ENCODE measurements at places on chromosomes 5 and 9.

GRCh38 chr5:96648023-96648422, 14.2 kb upstream of the CAST start:
- DNase-seq, result no peak

DNA sequence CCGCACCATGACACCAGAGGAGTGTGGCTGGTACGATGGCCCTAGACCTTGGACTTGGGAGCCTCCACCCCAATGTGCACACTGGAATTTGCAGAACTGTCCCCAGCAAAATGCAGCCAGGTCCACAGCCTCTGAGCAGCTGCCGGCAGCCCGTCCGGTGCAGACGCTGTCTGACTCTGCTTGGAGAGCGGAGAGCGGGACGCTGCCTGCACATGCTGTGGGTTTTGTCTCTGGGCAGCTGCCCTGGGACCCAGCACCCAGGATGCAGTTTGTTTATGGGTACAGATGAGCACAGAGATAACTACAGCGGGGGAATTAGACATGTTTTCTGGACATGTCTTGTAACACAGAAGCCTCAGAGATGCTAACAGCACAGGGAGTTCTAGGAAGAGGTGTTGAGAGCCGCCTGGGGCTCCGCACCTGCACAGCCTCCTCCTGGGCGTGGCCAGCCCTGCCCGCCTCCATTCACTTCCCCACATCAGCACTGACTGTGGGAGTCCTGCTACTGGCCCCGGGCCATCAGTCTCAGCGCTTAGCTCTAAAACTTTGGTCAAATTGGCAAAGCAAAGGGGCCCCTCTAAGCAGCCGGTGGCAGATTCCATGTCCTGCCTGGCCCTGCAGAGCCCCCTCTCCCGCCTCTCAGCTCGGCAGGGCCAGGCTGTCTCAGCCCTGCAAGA, 159.6 kb downstream of the IRX2 start:
- no peak for DNase-seq

DNA sequence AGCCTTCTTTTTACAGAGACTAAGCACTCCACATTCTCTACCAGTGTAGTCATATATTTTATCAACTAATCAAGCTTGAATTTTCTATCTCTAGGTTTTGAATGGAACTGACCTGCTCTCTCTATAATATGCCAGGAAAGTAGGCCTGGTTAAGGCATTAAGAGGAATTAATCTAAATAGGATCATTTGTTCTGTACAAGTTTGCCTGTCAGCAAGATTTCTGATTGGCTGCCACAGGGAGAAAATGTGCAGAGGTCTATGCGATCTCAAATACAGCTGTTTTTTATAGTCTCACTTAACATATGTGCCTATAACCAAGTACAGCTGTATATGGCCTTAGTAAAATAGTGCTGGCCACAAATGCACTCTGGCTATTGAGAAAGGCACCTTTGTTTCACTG, 418.8 kb downstream of the KDM4C start:
- no peak for DNase-seq

- DNase-seq, result no peak
Observed at GRCh38 chr9:9764821-9765220, 848.0 kb downstream of the PTPRD start.

DNA sequence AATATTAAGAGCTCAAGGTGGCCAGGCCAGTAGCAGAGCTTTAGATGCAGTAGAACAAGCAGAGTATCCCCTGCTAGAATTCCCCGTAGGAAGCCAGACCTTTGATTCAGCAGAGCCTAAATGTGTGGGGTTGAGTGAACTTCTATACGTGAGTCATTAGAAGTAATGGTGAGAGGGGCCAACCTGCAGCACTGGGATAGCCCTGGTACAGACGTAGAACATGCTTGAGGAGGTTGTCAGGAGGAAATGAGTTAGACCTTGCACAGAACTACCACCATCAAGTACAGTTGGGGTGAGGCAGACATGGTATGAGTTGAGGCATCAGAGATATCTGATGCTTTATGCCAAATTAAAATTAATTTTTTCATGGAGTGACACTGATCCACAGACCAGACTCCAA, 42.0 kb downstream of the PDCD1LG2 start:
- no peak for DNase-seq

DNA sequence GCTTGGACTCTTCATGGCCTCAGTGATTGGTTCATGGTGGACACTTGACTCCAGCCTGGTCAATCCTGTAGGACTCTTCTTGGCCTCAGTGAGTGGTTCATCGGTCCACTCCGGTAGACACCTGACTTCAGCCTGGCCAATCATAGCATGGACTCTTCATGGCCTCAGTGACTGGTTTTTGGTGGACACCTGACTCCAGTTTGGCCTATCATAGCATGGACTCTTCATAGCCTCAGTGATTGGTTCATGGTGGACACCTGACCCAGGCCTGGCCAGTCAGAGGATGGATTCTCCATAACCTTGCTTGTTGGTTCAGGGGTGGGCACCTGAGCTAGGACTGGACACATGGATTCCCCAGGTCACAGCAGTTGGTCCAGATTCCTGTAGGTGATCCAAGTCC, 106.0 kb upstream of the ERCC6L2 start:
- no peak for DNase-seq

DNA sequence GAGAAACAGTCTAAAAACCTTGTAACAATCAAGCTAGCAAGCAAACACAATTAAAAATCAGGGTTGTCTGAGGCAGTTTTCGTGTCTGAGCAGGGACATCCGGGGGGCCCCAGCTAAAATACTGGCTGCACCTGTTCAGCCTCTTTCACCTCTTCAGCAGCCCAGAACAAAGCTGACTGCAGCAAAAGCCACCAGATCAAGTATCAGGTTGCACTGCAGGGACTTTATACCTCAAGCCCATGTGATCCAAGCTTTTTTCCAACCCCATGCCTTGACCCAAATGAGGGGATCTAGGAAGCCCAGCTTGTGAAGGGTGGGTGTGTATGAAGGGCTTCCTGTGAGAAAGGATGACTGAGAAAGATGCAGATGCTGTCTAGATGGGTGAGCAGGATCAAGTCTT, 133.4 kb downstream of the SEMA6A start:
- DNase-seq, result no peak

- no peak for DNase-seq
Observed at GRCh38 chr5:97418462-97418861, 235.4 kb upstream of the RIOK2 start.

- no peak for DNase-seq
Observed at GRCh38 chr5:32565145-32565544, 20.2 kb upstream of the SUB1 start.

GRCh38 chr5:97874491-97874890, 691.4 kb upstream of the RIOK2 start:
- DNase-seq, result no peak

- no peak for DNase-seq
Observed at GRCh38 chr5:142674531-142675469, 11.1 kb downstream of the FGF1 start.

- no peak for DNase-seq
Observed at GRCh38 chr5:90368454-90369246, 40.9 kb downstream of the CETN3 start.

GRCh38 chr5:128402506-128402905, 135.5 kb downstream of the FBN2 start:
- no peak for DNase-seq

All from activated CD4-positive, CD25-positive, alpha-beta regulatory T cell treated with anti-CD3 and anti-CD28 coated beads, Interleukin-2, amount 50 U/mL, for 72 hours (primary cell).